ENCODE measurements at places on chromosomes 4 and X.

DNA sequence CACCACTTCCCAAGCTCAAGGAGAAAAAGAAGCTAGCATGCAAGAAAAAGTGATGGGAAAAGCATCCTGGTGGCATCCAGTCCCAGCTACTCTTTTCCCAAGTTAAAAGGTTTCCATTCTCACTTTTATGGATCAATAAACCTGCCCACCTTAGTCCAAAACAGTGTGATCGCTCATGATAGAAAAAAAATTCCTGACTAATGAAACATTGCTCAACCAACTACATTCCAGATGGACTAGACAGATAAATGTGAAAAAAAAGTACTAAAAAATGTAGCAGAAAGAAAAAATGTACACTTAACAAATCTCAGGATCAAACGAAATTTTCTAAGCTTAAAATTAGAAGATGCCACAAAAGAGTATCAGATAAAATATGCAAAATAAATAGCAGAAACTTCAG, 312.2 kb downstream of the TMA16 start:
- no peak for DNase-seq

DNA sequence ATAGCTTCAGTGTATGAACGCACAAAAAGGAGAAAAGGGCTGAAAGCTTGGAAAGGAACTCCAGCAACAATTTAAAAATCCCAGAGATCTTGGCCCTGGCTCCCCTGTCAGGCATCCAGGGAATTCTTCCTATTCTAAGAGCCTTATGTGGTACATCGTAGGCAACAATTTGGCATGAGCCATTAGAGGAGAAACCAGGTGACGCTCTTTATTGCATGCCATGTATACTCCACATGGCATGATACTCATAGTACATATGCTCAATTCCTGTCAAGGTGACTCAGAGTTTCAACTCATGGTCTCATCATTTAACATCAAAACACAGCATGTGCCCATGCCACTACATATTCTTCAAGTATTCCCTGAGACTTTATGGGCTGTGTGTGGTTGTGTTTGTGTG, 191.3 kb downstream of the OR13H1 start:
- no peak for DNase-seq

GRCh38 chr4:99024481-99025275, 29.2 kb downstream of the METAP1 start:
- DNase-seq: no peak

DNA sequence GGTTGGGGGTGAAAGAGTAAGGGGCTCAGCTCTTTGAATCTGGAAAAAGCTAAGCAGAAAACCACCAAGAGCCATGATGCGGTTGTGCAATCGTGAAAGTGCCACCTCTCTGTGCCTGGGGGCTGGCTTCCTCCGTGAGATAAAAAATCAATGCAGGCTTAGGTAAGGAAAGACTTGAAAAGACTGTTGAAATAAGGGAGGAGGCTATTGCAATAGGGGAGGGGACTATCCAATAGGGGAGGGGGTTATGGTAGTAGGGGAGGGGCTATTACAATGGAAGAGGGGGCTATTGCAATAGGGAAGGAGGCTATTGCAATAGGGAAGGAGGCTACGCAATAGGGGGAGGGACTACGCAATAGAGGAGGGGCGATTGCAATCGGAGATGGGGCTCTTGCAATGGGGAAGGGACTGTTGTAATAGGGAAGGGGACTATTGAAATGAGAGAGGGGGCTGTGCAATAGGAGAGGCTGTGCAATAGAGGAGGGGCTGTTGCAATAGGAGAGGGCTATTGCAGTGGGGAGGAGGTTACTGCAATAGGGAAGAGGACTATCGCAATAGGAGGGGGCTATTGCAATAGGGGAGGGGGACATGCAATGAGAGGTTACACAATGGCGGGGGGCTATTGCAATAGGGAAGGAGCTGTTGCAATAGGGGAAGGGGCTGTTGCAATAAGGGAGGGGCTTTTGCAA, 162.3 kb upstream of the PSAPL1 start:
- DNase-seq: no peak

GRCh38 chr4:157076578-157076947, 613 bp downstream of the GLRB start:
- DNase-seq: no peak

DNA sequence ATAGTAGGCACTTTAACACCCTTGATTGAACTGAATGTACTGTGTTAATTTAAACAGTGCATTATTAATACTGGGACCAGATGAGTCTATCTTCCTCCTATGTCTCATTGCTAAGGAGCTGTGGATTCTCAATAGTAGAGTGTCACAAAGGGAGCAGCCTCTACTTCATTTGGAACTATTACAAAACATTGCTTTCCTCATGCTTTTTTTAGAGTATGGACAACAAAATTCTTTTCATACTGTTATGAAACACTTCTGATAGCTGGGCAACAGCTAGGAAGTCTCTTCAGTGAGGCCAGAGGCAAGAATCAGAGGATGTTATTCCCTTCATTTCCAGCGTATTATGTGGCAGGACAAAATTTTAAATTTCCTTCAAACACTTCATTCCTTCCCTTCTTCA, 160.8 kb downstream of the FBXO8 start:
- no peak for DNase-seq

GRCh38 chr4:110247591-110247990, 49.2 kb upstream of the ELOVL6 start:
- no peak for DNase-seq

GRCh38 chr4:15653864-15654592, 1.1 kb downstream of the FBXL5 start:
- no peak for DNase-seq

- no peak for DNase-seq
Measured at GRCh38 chr4:4870576-4871241, 11.2 kb downstream of the MSX1 start.

DNA sequence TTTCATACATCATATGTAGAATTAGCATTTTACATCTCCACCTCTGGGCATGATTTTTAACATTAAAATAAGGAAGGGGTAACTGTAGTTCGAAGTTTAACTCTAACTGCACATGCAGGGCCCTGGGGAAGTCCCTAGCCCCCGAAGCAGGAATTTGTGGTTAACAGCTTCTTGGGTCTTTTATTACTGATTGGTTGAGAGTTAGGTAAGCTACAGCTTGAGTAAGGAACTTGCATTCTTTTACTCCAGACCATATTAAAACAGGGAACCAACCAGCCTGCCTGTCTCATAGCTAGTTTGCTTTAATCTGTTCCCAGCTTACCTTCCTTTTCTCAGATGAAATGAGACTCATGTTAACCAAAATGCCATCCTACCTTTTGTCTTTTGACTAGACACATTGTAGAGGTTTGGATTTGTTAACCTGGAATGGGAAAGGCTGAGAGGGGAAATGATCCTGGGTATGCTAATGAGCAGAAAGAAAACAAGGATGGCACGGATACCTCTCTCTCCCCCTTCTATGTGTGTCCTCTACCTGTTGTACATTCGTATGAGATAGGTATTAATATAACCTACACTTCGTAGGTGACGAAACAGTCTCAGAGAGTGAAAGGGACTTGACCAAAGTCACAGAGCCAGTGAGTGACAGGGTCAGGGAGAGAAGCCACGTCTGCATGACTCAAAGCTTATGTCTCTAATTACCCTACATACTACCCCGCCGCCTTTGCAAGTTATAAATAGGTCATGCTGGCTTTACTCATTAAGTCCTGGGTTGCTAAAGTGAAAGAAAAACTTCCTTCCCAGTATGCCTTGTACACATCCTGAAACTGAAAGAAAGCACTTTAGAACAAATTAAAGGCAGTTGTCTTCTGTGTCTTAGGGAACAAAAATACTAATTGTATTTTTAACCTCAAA, 119.5 kb upstream of the AFF2 start:
- DNase-seq: no peak

GRCh38 chrX:101409043-101409442, 1.0 kb downstream of the HNRNPH2 start:
- no peak for DNase-seq

DNA sequence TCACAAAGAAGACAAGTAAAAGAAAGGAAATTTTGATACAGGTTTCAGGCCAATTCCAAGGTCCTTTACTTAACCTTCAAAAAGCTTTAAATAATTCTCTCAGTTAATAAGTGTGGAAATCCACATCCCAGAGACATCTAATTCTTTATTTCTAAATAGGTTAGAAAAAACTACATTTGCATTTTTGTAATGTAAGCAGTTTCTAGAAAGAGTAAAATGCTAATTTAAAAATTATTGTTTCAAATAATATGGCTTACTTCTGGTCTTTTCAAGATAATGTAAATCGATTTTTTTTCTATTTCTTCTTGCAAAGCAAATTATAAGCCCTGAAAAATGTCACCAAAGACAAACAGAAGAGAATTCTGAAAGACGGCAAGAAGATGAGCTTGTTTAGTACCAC, 180.4 kb upstream of the HHIP start:
- DNase-seq: no peak

GRCh38 chr4:14865804-14866203, 136.5 kb upstream of the CPEB2 start:
- DNase-seq: no peak

DNA sequence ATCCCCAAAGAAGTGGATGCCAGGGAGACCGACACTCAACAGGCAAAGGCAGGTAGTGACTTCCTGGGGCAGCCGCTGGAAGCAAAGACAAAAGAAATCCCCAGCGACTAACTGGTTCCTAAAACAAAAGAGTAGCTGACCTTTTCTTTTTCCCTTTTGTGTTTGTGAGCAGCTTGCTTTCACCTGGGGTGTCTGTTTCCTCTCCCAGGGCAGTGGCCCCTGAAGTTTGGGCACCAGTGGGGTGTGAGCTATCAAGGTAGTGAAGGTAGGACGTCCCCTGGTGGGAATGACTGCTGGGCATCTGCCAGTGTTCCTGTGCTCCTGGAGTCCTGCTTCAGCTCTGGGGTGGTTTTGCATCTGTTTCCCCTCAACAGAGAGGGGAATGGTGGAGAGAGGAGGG, 41.6 kb upstream of the STIM2 start:
- DNase-seq: no peak

GRCh38 chr4:74770226-74770910, 24.0 kb downstream of the BTC start:
- no peak for DNase-seq

GRCh38 chr4:73952352-73952751, 29.5 kb downstream of the PF4 start:
- DNase-seq: no peak

GRCh38 chrX:67723580-67724351, 179.9 kb downstream of the AR start:
- DNase-seq: no peak

DNA sequence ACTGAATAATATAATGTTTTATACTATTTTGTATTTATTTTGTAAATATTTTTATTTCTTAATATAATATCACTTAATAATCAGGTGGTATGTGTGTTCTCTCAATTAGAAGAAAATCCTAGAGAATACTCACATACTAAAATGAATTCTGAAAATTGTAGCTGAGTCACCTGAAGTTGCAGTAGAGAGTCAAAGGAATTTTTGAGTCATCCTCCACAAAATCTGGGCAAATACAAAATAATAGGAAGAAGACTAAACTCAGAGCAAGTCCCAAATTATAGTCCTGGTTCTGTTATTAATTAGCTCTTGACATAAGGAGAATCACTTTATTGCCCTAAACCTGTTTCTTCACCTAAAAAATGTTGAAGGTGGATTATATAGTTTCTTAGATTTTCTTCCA, 57.8 kb downstream of the SPATA4 start:
- no peak for DNase-seq

DNA sequence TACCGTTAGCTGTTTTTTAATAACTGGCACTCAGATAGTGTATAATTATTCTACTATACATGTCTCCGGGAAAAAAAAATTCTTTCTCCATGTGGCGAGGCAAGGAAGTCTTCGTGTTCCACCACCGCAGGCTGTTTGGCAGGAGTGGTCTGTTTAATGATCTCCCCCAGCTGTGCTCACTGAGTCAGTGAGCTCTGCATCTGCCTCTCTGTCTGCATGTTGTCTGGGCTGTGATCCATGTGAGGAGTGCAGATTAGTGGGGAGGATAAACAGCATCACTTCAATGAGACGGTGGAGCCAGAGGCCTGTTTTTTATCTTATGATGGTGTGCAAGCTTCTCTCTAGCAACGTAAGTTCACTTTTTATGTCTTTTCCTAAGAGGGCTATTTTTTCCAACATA, 69.8 kb downstream of the RPS3A start:
- no peak for DNase-seq

DNA sequence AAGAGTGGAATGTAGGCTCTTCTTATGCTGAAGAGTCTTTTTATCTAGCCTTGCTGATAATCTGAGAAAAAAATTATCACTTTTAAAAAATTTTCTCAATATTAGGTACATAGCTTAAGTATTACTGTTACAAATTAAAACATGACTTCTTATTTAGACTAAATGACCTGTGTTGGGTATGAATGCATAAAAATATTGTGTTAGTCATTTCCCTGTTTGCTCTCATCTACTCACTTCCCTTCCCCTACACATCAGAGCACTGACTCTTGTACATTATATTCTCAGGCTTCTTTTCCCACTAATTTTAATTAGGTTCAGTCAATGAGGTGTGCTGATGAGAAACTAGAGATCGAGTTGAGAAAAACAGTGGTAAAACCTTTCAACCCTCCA, 881.0 kb downstream of the PCDH18 start:
- no peak for DNase-seq

- no peak for DNase-seq
Measured at GRCh38 chr4:163703251-163703650, 208.8 kb downstream of the TMA16 start.

DNA sequence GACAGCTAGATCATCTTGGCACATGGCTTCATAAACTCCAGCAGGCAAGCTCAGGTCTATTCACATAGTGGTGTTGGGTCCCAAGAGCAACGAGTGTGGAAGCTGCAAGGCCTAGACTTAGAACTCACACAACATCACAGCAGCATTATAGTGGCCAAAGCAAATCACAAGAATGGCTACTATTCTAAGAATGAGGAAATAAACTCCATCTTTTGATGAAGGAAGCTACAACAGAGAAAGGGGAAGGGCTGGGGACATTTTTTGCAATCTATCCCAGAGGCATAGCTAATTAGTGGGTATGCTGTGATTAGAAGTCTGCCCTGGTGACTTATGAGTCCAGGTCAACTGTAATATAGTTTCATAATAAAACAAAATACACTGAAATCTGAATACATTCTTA, 42.9 kb upstream of the TAB3 start:
- DNase-seq: no peak

DNA sequence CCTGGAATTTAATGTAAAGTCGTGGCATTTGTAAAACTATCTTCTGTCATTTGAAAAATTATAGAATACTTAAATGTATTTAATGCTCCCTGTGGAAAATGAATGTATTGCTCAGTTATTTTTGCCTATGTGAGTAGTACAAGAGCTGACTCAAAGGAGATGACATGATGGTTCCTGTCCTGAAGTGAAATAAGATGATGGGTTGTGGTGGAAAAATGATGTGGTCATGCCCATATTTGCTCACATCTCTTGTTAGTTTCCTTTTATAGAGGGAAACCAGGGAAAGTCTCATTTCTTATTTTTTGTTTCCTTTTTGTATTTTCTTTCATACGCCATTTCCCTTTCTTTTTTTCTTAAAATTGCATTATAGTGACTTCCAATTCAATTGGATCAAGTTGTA, 23.7 kb downstream of the PLS3 start:
- no peak for DNase-seq
